LoVo (cell line): ENCODE measurements at places on chromosomes 4 and X.

- no peak for DNase-seq
Measured at GRCh38 chr4:112523008-112523721, 7.2 kb upstream of the NEUROG2 start.

GRCh38 chr4:76197031-76197743 is 16.4 kb downstream of the SCARB2 start:
- no peak for DNase-seq

DNA sequence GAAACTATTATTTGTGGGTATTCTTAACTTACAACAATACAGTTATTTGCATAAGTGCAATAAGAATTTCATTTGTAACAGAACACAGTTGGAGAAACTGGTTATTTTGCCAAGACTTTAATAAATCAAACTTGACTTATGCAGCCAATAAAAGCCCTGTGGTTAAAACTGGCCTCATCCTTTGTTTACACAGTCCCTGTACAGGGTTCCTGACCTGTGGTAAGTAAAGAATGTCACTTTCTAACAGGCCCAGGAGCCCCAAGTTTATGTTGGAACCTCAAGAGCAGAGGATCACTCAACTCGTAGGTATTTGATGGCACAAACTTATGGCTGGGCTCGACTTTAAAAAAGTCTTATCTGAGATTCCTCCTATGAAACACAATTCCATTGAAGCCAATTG is 88.6 kb upstream of the PTCHD1 start:
- no peak for DNase-seq

- DNase-seq, result no peak
Measured at GRCh38 chr4:26163425-26164362, 157.1 kb upstream of the RBPJ start.

DNA sequence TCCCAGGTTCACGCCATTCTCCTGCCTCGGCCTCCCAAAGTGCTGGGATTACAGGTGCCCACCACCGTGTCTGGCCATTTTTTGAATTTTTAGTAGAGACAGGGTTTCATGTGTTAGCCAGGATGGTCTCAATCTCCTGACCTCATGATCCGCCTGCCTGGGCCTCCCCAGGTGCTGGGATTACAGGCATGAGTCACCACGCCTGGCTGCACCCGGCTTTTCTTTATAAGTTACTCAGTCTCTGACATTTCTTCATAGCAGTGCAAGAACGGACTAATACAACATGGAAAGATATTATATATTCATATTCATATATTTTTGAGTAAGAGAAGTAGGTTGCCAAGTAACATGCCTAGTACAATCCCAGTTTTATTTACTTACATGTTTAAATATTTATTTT is 22.9 kb downstream of the SHROOM3 start:
- no peak for DNase-seq

GRCh38 chr4:52250154-52250553 is 199.1 kb downstream of the SPATA18 start:
- no peak for DNase-seq

DNA sequence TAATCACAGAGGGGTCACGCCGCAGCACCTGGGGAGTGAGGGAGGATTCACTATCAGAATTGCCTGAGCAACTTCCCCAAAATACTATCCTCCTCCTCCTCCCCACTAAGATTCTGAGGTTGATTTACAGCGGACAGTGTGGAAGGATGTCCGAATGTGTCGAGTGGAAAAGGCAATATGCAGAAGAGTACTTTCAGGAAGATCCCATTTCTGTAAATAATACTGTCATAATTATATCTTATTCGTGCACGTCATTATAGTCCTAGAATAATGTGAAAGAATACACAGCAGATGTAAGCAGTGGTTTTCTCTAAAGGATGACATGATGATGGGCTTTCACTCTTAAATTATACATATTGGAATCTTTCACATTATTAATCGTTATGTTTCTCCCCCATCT is 149.8 kb upstream of the NOCT start:
- no peak for DNase-seq

- no peak for DNase-seq
Measured at GRCh38 chr4:7024336-7024890, 18.8 kb upstream of the TADA2B start.

- DNase-seq, result no peak
Measured at GRCh38 chr4:89836031-89836745, 773 bp downstream of the SNCA start.

DNA sequence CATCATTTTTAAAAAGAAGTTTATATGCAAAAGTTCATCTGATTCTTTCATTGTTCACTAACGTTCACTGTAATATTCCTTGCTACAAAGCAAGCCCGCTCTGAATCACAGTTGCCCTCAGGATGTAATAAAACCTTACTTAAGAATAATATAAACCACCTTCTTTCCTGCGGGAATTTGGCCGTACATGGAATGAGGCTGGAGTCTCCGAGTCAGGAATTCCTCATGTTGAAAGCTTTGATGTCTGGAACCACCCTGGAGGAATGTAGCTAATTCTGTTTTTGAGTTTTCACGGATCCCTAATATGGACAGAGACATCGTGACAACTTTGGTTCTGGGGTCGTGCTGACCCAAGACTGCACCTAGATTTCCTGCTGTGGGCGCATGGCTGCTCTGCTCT is 58.5 kb downstream of the CRLF2 start:
- peak; percentile 38 for DNase-seq

DNA sequence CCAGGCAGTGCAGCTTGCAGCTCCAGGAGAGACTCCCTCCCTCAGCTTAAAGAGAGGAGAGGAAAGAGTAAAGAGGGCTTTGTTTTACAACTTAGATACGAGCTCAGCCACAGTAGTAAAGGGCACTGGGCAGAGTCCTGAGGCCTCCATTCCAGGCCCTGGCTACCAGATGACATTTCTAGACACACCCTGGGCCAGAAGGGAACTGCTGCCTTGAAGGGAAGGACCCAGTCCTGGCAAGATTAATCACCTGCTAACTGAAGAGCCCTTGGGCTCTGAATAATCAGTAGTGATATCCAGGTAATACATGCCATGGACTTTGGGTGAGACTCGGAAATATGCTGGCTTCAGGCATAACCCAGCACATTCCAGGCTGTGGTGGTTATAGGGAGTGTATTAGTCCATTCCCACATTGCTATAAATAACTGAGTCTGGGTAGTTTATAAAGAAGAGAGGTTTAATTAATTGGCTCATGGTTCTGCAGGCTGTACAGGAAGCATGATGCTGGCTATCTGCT is 15.3 kb upstream of the SLC16A2 start:
- DNase-seq, result no peak
